ENCODE measurements at places on chromosomes 4 and X.

- DNase-seq, result no peak
Observed at GRCh38 chr4:22502895-22503814, 12.7 kb downstream of the ADGRA3 start.

DNA sequence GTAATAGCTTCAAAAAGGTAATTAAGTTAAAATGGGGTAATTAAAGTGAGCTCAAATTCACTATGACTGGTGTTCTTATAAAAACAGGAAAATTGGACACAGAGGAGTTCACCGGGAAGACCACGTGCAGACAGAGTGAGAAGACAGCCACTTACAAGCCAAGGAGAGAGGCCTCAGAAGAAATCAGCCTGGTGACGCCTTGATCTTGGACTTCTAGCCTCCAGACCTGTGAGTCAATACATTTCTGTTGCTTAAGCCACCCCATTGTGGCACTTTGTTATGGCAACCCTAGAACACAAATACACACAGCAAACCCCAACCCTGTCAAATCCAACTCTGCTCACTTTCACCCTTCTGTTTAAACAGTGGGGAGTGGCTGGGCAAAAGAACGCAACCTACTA is 4.1 kb upstream of the CD38 start:
- no peak for DNase-seq

DNA sequence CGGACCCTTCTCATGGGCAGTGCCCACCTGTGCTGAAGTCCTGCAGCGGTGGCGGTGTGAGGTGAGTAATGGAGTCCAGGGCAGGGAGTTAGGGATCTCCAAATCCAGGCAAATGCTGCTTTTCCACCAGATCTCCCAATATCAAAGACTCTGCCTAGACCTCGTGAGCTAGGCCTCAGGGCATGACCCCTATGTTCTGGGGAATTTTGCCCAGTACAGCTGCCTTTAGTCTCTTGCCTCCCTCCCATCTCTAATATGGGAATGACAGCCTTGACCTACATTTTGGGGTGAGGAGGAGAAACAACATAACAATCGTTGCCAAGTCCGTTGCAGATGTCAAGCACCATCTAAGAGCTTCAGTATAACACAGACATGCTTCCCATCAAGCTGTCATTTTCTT is 7.3 kb downstream of the PAK3 start:
- no peak for DNase-seq

GRCh38 chr4:9976781-9977180 is 44.5 kb downstream of the SLC2A9 start:
- DNase-seq, result no peak

DNA sequence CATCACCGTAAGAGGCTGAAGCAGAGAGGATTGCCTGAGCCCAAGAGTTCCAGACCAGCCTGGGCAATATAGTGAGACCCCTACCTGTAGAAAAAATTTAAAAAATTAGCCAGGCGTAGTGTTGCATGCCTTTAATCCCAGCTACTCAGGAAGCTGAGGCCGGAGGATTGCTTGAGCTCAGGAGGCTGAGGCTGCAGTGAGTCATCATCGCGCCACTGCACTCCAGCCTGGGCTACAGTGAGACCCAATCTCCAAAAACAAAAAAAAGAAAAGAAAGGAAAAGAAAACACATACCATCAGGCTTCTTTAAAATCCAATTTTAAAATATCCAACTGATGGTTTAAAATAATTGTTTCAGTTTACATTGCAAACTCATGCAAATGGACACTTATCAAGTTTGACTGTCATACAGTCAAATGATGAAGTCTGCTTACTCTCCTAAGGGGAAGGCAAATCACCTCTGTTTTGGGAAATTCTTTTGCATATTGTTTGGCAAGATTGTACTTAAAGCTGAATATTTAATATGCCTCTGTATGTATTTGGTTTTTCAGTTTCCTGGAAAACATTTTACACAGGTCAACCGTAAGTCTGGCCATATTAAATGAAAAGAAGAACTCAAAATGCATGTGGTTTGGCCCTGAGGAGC is 23.7 kb upstream of the TENM3 start:
- DNase-seq, result no peak

- DNase-seq, result no peak
Observed at GRCh38 chr4:142697320-142697719, 148.8 kb downstream of the INPP4B start.

DNA sequence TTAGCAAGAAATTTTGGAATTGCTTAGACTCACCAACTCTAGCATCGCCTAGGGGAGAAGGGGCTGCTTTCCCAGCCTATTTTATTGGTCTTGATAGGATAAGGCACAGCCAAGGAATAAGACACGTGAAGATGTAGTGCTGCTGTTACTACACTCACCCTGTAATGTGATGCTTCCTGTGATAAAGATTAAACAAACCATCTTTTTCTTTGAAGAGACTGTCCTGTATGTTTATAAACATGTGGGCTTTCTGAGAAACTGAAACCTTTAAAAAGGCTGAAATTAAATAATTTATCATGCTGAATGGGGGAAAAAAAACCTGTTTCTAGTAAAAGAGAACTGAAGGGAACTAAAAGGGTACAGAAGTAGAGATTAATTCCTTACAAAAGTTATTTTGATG is 13.2 kb downstream of the TAPT1 start:
- DNase-seq, result no peak

- no peak for DNase-seq
Observed at GRCh38 chr4:139455126-139455538, 1.2 kb downstream of the RAB33B start.

DNA sequence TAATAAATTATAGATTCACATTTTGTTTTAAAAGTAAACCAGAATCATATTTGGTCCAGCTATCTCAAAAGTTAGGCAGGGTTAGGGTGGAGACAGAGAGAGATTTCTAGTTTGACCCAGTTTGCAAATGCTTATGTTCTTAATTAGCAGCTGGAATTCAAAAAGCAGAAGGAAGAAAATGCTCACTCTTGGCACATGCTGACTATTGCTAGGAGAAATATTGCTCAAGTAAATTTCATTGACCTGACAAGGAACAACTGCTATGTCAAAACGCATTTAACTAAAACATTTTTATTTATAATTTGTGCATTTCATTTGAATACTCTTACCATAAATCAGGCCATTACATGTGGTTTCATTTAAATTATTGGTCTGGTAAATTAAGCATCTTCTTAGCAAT is 131.8 kb downstream of the GLRA3 start:
- no peak for DNase-seq

GRCh38 chrX:118448273-118448783 is 47.3 kb upstream of the DOCK11 start:
- DNase-seq, result no peak

DNA sequence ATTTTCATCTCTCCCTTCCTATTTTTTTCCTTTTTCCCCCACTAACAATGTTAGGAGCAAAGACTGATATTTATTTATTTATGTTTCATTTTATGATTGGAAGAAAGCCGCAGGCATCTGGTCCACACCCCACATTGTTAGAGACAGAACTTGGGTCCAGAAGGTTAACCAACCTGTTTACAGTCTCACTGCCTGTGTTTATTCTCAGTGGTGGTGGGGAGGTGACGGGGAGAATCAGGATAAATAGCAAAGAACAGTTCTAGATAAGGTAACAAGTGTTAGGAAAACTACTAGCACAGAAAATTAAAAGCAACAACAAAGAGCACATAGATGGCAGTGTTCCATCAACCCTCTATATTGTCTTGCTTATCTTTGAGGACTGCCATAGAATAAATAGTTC is 301.7 kb upstream of the DIPK2B start:
- no peak for DNase-seq

GRCh38 chrX:1673337-1673736 is 58.5 kb downstream of the ASMT start:
- peak; percentile 56 for DNase-seq
